Activated CD4-positive, alpha-beta T cell treated with anti-CD3 and anti-CD28 coated beads, Interleukin-2, amount 50 U/mL, for 16 hours (primary cell): ENCODE measurements at places on chromosomes 6 and 20.

DNA sequence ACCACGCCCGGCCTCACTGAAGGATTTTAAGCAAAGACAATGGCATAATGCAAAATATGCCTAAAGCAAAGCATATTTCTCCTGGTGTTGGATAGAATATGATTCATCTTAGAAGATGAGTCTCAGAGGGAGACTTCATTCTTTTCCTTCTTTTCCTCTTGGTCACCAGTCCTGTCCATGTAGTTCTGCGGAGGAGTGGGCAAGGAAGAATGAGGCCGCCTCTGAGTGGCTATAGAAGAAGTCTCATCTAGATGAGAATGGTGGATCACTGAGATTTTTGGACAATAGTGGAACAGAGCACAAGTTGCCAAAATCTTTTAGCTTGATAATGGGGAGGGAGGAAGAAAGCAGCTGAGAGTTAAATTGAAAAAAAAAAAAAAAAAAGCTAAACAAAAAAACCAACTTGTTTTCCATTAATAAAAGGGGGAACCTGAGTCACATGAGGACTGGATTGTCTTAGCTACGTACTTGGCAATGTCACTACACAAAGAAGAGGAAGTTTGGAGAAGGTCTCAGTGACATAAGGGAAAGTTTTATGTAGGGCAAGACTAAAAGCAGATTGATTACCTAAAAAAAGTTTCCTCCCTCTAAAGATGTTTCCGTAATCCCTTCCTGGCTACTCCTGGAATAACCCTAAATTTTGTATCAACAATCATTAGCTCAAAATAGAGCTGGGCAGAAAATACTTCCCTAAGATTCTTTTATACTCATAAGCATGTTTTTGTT lies 6.0 kb downstream of the CD83 start:
- DNase-seq = no peak

- no peak for DNase-seq
These were observed 245.3 kb downstream of the FARS2 start for GRCh38 chr6:5506597-5506996.

GRCh38 chr6:30820193-30820592 lies 64.1 kb upstream of the DDR1 start:
- no peak for DNase-seq

GRCh38 chr6:136720045-136720770 lies 72.1 kb downstream of the MAP3K5 start:
- DNase-seq = peak; percentile 31

DNA sequence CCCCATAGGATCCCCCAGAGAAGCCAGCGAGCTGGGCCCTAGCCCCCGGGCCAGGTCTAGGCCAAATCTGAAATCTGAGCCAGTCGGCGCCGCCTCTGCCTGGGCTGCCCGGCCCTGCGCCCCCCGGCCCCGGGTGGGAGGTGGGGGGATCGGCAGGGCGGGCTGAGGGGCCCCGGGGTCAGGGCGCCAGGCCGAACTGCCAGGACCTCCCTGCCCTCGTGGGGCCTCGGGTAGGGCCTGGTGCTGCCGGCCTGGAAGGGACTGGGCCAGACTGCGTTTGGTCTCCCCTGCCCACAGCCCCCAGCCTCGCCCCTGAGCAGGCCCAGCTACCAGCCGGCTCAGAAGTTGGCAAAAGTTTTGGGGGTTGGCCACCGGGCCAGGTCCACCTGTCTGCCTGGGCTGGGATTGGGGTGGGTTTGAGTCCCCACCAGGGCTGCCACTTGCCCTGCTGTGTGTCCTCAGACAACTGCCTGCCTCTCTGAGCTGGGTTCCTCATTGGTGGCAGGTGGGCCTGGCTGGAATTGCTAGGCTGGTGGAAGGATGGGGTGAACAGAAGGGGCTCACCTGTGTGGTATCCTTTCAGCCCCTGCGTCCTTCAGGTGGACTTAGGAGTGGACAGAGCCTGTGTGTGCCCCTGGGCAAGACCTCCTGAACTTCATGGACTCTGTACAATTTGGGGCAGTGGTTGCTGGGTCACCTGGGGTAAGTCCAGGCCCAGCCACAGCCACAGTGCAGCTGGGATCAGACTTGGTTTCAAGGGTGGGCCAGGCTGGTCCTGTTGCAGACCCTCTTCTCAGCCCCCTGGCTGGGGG lies 801 bp downstream of the SRC start:
- DNase-seq = no peak

DNA sequence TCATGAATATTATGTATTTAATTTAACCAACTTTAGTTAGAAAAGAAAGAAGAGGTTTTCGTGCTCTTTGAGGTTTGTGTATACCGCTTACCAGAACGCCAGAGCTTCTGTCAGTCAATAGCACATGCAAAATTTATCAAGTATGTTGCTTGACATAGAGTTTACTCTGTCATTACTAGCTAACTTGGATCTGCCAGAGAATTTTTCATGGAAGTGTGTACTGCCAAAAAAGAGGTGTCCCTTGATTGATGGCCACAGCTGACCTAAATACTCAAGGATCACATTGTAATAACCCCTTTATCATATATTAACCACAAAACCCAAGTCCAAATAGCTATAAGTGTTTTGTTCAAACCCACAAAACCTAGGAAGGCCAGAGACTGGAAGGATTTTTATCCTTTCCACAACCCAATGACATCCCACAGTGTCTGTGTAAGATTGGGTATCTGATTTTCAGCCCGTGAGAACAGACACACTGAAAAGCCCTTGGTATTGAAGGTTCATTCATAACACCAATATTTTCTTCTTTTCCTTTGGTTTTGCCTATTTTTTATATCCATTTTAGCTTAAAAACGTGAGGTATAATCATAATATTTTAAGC lies 194.0 kb upstream of the EYA4 start:
- DNase-seq = no peak

DNA sequence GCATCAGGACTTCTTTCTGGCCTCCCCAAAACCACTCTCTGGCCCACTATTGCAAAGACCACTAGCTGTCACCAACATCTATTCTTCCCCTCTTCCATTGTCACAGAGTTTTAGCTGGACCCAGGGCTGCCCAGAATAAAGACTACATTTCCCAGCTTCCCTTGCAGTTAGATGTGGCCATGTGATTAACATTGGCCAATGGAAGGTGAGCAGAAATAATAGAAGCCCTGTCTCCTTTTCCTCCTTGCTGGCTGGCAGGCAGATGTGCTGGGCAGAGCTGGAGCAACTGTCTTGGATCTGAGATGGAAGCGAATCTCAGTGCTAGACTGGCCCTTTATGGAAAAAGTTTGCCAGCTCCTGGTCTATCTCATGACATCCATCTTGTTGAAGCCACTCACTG lies 97.0 kb downstream of the KCNB1 start:
- DNase-seq = peak; percentile 34

DNA sequence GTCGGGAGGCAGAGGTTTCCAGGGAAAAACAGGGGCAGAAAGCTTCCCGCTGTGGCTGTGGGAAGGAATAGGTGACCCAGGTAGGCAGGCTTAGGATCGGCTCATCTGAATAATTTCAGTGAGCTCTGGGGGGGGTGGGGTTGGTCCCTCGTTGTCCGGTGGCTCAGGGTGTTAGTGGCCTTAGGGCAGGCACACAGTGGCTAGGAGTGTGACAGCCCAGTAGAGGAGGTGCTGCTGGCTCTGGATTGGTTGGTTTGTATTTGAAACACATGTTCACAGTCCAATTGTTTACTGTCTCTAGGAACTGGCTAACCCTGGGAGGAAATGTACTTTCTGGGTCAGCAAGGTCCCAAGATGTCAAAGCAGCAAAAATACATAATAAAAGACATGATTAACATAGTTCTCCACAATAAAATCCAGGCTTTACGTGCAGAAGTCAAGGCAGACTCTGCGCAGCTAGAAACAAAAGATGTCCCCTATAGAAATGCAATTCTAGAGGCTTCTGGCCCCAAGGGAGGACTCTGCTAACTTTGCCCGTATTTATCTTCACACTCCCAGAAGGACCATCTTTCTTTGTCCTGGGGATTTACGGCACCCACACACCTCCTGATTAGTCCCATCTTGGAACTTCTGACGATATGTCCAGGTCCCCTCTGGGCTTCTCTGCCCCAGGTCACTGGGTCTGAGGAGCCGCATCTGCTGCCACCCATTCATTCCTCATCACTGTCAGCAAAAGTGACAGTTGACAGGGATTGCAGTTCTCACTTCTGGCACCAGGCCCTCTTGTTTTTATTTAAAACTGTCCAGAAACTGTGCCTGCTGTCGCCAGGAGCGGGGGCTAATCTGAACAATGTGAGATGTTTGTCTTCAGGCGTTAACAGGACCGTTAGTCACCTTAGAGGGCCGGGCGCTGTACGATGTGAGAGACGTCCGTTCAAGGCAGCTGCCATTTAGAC lies 18.7 kb downstream of the MOCS3 start:
- DNase-seq = no peak

GRCh38 chr20:44500221-44500620 lies 21.6 kb downstream of the SERINC3 start:
- DNase-seq = no peak

DNA sequence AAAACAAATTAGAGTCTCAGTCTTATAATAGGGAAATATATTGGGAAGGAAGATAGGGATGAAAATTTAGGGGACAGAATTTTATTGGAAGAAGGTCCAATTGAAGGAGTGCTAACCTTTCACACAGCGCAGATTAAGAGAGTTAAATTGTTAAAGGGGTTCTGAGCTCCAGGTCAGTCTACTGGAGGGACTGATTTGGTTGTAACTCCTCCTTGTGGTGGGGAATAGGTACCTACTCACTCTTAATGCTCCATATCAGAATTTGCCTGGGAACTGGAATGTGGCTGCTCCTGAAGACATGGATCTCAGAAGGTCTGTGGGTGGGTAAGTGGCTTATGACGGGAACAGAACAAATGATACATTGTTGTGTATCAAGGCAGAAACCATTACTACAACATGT lies 143.5 kb downstream of the FLRT3 start:
- no peak for DNase-seq

- no peak for DNase-seq
These were observed 45.8 kb downstream of the TOP1 start for GRCh38 chr20:41074441-41074840.
